Activated naive CD4-positive, alpha-beta T cell treated with anti-CD3 and anti-CD28 coated beads, Interleukin-2, amount 10 ng/mL, durations not matched to agents 7 days and 5 days (primary cell): ENCODE measurements at places on chromosomes 1 and 21.

- no peak for DNase-seq
Observed at GRCh38 chr21:35563885-35564451, 496.4 kb downstream of the SETD4 start.

GRCh38 chr1:47175227-47175934, 14.5 kb downstream of the PDZK1IP1 start:
- peak; percentile 69 for DNase-seq

DNA sequence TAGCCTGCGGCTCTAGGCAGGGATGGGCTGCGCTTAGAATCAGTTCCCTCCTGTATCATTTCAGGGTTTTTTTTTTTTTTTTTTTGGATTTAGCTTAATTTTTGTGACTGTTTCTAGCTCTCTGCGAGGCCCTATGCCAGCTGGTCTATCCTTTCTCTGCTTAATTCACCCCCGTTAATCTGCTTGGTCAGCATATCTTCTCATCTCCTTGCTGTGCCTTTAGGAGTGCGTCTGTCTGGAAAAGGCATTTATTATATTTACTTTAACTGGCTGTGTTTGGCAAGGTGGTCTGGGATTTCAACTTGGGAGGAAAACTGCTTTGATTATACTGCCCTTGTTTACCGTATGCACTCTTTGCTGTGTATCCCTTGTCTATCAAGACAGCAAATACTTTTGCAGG, 184.8 kb upstream of the KIAA0040 start:
- DNase-seq: no peak

DNA sequence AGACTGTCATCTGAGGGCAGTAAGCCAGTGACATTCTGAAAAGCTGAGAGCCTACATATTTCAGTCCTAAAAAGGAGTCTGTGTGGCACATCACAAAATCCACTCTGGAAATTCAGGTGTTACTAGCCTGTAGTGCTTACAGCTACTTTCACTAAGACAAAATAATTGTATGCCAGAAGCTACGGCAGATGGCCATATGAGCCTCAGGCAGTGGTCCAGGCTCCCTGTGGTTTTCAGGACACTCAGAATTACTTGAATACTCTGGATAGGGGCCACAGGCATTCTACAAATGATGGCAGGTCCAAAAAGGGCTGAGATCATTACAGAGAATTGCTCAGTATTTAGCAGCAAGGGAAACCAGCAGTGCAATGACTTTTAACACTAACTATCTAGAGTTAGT, 527.1 kb downstream of the MRPL39 start:
- DNase-seq: no peak

- DNase-seq: peak; percentile 40
Observed at GRCh38 chr1:156692925-156693847, 12.2 kb downstream of the CRABP2 start.
